Stimulated activated CD8-positive, alpha-beta memory T cell treated with anti-CD3 and anti-CD28 coated beads, Interleukin-15, amount 100 ng/mL, for 4 hours (primary cell): ENCODE measurements at places on chromosomes 11 and 22.

DNA sequence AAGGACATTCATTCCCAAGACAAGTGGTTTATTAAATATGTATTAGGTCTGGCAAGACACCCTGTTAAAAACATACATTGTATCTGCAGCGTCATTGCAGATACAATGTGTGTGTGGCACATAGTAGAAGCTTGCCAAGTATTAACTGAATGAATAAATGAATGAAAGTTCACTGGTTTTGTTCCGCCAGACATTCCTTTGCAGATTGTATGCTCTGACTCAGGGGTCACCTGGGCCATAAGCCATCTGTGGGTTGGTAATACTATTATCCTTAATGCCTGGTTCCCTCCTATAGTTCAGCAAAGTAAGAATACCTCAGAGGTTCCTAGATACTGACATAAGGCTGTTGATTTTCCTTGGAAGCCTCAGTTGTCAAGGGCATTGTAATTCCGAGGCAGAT, 377.3 kb upstream of the CCDC90B start:
- no peak for DNase-seq

DNA sequence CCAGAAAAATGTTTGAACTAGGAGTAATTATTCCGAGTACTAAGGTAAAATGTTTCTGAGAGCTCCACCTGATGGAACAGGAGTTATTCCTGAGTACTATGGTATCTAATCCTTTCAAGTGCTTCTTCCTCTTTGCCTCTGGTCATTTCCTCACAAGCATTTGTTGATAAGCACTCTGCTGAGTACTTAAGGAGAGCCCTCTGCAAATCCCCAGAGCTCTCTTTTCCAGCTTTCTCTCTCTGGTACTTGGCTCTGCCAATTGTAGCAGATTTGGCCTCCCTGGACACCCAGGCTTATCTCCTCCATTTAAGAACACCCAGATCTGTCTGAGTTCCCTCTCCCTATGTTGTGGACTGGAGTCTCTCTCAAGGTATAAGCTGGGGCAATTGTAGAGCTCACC, 457.0 kb downstream of the MN1 start:
- DNase-seq: no peak

DNA sequence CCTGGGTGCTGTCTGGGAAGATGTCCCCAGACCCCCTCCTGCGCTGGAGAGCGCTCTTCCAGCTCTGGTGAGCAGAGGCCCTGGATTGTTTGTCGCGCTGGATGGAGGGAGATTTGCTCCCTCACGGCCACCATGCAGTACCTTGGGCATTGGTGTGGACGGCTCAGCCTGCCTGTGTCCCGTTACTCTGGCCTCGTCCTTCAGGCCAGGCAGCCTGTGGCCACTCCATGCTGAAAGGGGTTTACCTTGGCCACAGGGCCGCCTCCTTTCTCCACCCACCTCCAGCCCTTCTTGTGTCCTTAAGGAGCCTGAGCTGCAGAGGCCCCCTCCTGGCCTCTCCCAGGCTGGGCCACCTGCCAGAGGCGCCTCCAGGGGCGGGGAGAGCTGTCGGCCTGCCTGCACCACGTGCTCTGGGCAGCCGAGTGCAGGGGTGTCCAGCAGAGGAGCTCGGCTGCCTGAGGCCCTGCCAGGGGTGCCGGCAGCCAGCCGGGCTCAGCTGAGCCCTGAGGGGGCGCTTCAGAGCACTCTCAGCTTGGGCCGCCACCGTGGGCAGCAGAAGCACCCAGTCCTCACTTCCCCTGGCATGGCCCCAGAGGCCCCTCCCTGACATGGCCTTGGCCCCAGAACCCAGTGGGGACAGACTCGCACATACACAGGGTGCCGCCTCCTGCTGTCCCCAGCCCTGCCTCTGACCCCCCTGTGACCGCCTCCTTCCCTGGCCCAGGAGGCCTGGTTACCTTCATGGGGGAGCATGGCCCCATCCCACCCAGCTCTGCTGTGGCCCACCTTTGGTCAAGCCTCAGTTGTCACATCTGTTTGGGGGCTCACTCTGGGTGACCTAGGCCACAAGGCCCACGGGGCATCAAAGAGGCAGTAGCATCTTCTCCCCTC, 3.4 kb downstream of the CCND1 start:
- no peak for DNase-seq

GRCh38 chr11:103384652-103385051, 275.4 kb downstream of the DYNC2H1 start:
- DNase-seq: no peak

- DNase-seq: no peak
Observed at GRCh38 chr11:123478352-123478987, 48.4 kb downstream of the GRAMD1B start.

- no peak for DNase-seq
Observed at GRCh38 chr22:20992456-20993303, 9.2 kb downstream of the THAP7 start.

GRCh38 chr11:12842933-12843636, 166.0 kb upstream of the RASSF10 start:
- DNase-seq: no peak

- no peak for DNase-seq
Observed at GRCh38 chr22:41827671-41828070, 5.2 kb upstream of the SREBF2 start.

- DNase-seq: no peak
Observed at GRCh38 chr11:32163557-32163956, 72.7 kb downstream of the RCN1 start.

- no peak for DNase-seq
Observed at GRCh38 chr11:110859240-110859840, 147.1 kb upstream of the ARHGAP20 start.

GRCh38 chr11:64275841-64276240, 8.6 kb downstream of the BAD start:
- DNase-seq: no peak

GRCh38 chr11:119852741-119853140, 123.7 kb upstream of the NECTIN1 start:
- no peak for DNase-seq

- no peak for DNase-seq
Observed at GRCh38 chr11:102486584-102486983, 34.0 kb upstream of the TMEM123 start.

GRCh38 chr11:36395978-36396736, 100.1 kb downstream of the PRR5L start:
- no peak for DNase-seq

DNA sequence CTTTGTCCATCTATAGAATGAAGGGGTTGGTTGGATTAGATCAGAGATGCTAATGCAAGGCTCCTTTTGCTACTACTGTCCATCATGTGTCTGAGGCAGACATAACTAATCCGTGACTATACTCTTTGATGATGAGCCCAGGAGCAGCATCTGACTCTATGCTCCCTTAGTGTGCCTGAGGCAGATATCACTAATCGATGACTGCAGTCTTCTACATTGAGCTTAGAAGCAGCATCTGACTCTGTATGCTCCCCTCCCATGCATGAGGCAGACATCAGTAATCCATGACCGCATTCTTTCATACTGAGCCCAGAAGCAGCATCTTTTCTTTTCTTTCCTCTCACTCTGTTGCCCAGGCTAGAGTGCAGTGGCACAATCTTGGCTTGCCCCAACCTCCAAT, 4.2 kb downstream of the TCN2 start:
- DNase-seq: no peak

DNA sequence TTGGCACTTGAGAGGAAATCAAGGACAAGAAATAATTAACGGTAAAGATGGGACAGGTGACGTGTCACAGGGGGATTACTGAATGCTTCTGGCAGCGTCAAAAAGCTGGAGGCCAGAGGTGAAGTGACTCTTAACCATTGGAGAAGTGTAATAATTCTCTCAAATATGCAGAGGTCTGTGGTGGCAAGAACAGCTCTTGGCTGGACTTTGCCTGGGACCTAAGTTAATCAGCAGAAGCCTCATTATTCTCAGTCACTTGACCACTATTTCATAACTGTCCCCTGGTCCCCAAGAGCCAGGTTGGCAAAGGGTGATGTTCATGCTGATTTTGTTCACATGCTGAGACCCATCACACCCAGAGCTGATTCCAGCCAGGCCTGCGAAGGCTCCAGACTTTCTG, 72.9 kb downstream of the TIMP3 start:
- no peak for DNase-seq
